ENCODE measurements at places on chromosomes 3 and 15.

- DNase-seq, result no peak
These were observed 21.3 kb upstream of the GOLIM4 start for GRCh38 chr3:168117059-168117458.

DNA sequence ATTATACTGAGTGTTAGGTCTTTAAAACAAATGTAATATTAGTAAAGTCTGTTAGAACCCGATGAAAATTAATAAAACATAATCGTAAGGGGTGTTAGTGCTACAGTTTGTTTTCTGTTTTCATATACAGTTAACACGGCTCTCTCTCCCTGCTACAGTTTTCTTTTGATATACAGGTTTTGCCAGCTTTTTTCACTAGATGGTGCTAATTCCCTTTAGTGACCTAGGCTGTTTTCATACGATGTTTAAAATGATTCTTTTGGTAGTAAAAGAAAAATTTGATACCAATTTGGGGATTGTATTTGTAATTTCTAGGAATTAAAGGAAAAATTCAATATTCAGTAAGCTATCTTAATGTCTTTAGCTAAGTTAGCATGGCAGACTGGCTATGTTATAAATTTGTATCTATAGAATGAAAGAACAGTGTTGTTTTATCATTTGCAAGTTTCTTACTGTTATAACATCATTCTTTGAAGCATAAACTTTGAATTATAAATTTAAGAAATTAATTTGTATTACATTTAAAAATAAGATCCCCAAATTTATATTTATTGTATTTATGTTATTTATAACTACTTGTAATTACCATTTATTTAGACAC lies 11.5 kb downstream of the APH1B start:
- peak; percentile 67 for DNase-seq

GRCh38 chr15:76664895-76665294 lies 240.2 kb downstream of the SCAPER start:
- no peak for DNase-seq

- DNase-seq, result no peak
These were observed 17.1 kb downstream of the GBE1 start for GRCh38 chr3:81744366-81744765.

GRCh38 chr3:31634476-31634875 lies 101.8 kb downstream of the STT3B start:
- DNase-seq, result no peak

- no peak for DNase-seq
These were observed 56.0 kb downstream of the CNTN4 start for GRCh38 chr3:2154621-2155020.

- no peak for DNase-seq
These were observed 10.2 kb upstream of the LACTB start for GRCh38 chr15:63111481-63111880.

GRCh38 chr3:23263796-23264195 lies 60.7 kb downstream of the UBE2E2 start:
- no peak for DNase-seq

DNA sequence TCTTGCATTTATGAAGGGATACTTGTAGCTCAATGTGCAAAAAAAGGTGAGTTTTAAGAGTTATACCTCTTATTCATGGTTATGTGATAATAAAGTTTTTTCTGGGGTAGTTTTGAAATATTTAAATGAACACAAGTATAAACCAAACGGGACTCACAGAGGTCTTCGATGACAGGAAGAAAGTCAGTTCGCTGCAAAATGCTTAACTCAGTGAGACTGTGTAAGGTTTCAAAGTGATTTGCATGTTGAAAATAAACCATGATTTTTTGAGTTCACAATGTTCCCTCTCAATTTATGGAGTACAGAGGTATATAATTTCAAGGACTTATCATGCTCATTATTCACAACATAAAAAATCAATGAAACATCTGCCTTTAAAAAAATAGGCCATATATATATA lies 36.3 kb upstream of the MYH15 start:
- no peak for DNase-seq

- DNase-seq, result no peak
These were observed 48.6 kb downstream of the NR1D2 start for GRCh38 chr3:23993556-23994243.

GRCh38 chr3:10508619-10509260 lies 3.4 kb upstream of the ATP2B2 start:
- DNase-seq, result no peak

DNA sequence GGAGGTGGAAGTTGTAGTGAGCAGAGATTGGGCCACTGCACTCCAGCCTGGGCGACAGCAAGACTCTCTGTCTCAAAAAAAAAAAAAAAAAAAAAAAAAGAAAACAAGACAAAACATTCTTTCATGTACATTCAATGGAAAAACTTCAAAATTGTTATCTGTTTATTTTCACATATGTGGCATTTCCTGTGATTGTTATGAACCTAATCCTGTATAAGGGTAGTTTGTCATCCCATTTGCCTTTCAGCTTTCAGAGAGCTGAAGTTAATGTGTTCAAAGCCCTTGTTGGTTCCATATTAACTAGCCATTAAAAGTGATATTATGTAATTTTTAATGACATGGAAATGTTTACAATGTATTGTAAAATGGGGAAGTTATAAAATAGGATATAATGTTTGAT lies 17.3 kb upstream of the NCK1 start:
- no peak for DNase-seq

DNA sequence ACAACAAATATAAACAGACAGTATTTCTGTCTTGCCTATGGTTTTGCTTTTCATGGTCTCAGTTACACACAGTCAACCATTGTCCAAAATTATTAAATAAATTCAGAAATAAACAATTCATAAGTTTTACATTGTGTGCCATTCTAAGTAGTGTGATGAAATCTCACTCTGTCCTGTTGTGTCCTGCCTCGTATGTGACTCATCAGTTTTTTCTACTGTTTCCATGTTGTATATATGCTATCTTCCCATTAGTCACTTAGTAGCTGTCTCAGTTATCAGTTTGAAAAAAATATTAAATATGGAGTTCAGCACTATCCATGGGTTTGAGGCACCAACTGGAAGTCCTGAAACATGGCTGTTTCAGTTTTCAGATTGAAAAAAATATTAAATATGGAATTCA lies 282.4 kb upstream of the GRM7 start:
- no peak for DNase-seq

DNA sequence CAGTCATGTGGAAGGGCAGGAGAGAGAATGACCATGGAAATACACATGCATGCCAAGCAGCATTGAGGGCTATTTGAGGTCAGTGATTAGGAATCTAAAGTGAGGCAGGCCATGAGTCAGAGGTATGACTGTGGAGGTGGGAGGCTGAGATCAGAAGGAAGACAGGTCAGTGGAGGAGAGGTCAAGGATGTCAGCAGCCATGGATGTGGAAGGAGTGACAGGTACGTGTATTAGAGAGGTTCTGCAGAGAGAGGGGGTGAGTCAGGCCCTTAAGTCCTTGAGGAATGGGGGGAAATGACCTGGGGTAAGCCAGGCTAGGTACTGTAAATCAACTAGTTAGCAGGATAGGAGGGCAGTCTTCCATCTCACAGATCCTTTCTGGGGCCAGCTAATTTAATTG lies 166.6 kb downstream of the ANO10 start:
- no peak for DNase-seq

DNA sequence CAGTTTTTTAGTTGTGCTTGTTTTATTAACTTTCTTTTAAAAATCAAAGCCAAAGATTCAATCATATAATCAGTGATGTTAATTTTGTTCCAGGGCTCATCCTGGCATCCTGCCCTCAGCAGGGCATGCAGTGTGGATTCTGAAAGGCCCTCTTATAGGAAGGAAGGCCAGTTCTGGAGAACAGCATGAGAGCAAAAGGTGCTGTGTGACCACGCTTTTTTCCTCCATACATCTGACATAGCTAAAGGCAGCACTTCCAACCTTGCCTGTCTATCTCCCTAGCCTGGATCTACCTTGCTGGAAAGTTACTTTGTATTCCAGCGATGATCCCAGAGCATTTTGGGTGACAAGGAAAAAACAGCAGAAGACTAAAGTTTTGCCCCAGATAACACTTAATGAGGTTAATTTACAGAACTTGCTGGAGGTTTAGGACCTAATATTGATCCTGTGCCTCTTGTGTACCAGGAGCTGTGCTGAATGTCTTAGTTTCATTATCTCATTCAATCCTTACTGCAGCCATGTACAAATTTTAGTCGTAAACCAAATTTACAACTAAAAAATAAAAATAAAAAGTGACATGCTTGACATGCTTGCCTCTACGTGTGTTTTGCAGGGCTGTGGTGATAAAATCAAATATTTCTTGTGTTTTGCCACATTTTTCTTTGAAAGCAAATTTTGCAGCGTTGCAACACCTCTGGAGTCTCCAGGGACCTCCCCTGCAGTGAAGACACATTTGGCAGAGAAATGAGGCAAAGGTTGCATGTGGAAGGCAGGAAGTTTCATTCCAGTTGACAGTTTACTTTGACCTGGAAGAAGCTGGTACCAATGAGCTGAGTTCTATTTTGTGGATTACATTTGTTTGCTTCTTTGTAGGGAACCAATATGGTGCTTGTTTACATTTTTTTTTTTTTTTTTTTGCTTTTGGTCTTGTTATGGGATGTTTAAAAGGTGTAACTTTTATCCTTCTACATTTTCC lies 13.2 kb downstream of the IL1RAP start:
- DNase-seq, result no peak

DNA sequence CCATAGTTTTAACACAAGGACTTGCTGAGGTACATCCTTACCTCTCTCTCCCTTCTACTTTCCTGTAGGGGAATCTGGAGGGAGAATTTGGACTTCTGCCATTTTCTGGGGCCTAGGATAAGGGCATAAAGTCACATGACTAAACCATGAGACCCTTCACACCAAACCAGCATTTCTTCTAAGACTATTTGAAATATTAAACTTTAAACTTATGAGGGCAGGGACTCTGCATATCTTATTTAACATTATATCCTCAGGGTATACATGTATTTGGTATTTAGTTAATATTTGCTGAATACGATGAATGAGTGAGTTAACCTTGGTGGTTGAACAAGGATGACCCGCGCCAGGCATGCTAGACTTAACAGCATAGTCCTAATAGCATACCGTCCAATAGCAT lies 63.4 kb downstream of the USP13 start:
- DNase-seq, result no peak

- no peak for DNase-seq
These were observed 2.0 kb downstream of the C2CD4A start for GRCh38 chr15:62068810-62069167.

DNA sequence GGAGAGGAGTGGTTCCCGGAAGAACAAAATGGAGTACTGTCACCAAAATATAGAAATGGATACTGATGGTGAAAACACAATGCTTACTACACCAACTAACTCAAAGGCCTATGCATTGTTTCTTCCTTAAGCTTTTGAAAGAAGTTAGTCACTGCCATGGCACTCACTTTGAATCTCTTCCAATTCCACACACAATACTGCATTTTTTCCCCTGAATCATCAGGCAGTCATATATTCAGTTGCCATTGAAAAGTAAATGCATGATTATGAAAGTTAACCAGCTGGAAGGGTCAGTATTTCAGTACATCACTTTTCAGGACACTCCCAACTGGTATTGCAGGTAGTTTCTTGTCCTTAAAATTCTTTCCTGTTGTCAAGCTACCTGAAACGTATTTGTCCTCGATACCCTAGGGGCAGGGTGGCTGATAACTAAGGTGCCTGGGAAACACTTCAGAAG lies 9.0 kb upstream of the LRRFIP2 start:
- no peak for DNase-seq

DNA sequence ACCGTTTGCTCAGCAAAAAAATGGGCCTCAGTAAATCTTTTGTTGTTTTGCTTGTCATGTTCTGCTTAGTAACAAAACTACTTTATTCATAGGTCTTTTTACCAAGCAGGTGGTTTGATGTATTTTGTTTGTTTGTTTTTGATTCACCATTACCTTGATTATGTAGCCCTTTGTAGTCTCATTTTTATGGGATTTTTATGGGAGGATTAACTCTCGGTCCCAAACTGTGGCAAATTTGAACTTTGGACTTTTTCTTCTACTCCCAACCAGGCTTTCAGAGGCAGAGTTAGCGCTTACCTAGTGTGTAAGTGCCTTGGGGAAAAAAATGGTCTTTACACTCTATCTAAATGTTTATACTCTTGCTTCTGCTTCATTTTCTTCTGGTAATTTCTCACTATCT lies 276.7 kb upstream of the POU1F1 start:
- no peak for DNase-seq

- DNase-seq, result no peak
These were observed 107.2 kb downstream of the NSMCE3 start for GRCh38 chr15:29162411-29162810.

DNA sequence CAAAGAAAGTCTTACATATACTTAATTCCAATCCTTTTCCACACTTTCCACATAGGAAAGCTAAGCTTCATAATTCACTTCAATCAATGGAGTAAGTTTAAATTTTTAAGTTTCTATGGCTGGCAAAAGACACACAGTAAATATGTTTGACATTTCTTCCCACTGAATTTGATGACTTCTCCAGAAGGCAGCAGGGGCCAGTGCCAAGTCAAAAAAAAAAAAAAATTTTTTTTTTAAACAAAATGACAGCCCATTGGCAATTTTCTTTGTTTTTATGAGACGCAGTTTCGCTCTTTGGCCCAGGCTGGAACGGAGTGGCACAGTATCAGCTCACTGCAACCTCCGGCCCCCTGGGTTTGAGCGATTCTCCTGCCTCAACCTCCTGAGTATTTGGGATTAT lies 28.7 kb downstream of the ATP13A3 start:
- no peak for DNase-seq

DNA sequence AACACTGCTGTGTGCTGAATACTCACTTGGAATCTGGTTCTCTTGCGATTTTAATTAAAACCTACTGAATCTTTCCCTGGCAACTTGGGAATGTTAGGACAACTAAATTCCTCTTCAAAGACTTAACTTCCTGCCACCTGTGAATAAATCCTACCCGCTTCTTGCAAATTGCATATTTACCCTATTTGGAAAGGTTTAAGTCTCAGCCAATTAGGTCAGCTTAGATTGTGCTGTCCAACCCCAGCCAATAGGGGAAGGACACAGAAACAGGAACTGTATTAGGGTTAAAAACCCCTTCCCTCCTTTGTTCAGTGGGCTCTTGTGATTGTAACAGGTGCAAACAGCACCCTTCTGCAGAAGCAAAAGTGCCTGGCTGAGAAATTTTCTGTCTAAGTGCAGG lies 38.6 kb upstream of the FSTL1 start:
- no peak for DNase-seq

DNA sequence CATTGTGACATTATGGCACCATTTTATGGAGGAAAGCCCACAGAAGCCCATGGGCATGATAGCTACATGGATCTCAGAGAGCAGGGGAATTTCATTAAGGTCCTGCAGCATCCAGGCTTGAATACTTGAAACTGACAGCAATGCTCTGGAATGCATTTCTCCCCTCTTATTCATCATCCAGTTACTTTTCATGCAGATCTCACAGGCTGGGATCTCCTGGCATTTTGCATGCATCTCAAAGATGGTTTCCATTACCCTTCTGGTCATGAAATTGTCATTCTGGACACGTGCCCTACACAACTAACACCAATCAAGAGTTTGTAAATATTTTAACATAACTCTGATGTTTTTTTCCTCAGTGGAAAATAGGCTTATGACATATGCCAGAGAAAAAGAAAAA lies 32.4 kb downstream of the VGLL3 start:
- no peak for DNase-seq
